ENCODE measurements at places on chromosomes 6 and 20.

- DNase-seq: no peak
Observed at GRCh38 chr20:8228315-8228714, 96.2 kb downstream of the PLCB1 start.

GRCh38 chr6:147136057-147136456 is 68.2 kb upstream of the STXBP5 start:
- DNase-seq: no peak

GRCh38 chr6:65170273-65170672 is 536.8 kb downstream of the EYS start:
- no peak for DNase-seq

GRCh38 chr6:41723530-41724227 is 11.7 kb downstream of the TFEB start:
- DNase-seq: peak; percentile 42

GRCh38 chr20:61970357-61970756 is 95.3 kb downstream of the TAF4 start:
- no peak for DNase-seq

All from NCI-H510A (cell line).